ENCODE measurements at places on chromosomes 5 and 9.

DNA sequence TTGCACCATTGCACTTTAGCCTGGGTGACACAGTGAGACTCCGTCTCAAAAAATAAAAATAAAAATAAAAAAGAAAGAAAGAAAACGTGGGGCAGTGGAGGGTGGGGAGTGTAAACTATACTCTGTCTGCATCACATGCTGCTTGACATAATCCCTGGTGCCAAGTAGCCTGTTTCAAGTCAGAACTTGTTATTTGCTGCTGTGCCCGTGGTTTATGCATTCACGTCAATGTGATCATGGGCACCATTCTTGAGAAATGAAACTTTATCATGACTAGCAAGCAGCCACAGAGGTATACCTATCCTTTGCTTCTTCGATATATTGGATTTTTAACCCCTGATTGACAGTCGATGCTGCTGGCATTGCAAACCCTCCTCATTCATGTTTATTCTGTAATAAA lies 4.1 kb upstream of the SMU1 start:
- no peak for DNase-seq

GRCh38 chr5:79255786-79256557 lies 20.0 kb downstream of the JMY start:
- peak; percentile 47 for DNase-seq

DNA sequence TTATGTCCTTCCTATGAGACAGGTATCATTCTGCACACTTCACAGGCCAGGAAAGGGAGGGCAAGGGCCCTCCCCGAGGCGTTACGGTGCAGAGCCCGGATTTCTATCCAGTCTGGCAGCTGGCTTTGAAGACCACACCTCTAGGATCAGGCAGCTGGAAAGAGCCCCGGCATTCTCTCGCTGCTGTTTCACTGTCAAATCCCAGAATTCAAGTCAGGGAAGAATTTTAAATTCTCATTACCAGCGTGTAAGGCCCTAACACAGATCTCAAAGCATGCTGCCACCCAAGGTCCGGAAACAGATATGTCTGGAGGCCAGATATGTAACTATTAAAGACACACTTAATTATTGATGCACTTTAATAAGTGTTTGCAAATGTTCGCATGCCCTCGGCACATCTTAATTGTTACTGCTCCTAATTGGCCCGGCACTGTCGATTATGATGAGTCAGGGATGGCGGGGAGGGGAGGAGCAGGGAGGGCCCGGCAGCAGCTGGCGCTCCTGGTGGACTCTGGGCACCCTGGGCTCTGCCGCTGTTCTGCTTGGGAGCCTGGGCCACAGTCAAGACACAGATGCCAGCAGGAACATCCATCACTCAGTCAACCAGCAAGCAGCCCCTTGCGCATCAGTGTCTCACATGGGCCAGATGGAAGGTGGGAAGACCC lies 76.3 kb upstream of the BARHL1 start:
- no peak for DNase-seq

GRCh38 chr5:42581845-42582244 lies 158.6 kb downstream of the GHR start:
- no peak for DNase-seq

DNA sequence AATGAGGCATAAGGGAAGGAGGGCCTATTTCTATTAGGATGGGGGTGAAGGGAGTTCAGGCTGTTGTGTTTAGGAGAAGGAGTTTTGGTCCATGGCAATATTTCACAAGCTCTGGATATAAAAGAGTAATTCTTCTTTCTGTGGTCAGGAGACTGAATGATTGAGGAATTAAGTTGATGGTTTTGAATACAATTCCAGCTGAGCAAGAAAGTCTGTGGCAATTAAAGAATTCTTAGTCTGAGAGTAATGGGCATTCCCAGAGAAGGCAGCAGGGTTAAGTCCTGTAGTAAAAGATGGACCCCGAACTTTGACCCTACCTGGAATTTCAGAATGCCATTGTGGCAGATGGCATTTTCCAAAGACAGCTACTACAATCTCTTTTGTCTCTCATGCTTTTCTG lies 202.6 kb downstream of the TLE4 start:
- DNase-seq, result no peak

- DNase-seq, result no peak
These were observed 119.7 kb upstream of the NIPBL start for GRCh38 chr5:36756848-36757247.

DNA sequence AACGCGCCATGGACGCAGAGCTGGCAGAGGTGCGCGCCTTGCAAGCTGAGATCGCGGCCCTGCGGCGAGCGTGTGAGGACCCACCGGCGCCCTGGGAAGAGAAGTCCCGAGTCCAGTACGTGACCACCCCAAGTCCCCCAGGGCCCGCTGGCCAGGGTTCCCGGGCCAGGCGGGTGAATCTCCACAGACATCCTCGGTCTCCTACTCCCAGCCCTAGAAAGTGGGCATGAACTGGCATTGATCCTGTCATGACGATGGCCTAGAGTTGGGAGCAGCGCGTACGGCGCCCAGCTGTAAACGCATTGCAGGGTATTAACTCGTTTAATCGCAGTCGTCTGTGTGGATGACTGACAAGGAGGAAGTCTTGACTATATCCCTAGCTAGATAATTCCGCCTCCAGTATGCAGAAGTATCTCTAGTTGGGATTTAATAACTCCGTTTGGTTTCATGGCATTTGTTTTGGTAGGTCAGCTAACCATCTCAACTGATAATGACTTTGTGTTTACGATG lies 293 bp downstream of the CENPP start:
- DNase-seq, result no peak

- peak; percentile 53 for DNase-seq
These were observed 9.6 kb upstream of the BICD2 start for GRCh38 chr9:92774274-92774673.

DNA sequence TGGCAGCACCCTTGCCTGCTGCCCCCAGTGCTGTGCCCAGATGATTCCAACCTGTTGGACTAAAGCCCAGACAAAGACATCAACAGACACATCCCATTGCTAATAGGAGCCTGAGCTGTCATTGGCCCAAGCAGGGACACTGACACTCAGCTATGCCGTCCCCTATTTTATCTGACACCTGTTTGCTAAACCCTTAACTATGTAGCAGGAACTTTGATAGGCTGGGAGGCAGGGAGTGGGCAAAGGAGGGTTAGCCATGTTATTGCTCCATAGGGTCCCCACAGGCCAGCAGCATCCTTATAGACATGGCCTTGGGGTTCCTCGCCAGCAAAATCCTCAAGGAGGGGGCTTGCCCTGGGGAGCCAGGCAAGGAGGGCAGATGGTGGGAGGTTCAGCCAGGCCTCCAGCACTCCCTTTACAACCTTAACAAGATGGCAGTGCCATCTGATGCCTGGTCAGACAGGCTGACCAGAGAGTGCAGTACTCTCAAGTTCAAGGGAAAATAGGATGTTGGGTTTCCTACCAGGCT lies 50.4 kb upstream of the CDKN2AIPNL start:
- no peak for DNase-seq

- no peak for DNase-seq
These were observed 6.6 kb downstream of the FBP1 start for GRCh38 chr9:94632737-94633136.

DNA sequence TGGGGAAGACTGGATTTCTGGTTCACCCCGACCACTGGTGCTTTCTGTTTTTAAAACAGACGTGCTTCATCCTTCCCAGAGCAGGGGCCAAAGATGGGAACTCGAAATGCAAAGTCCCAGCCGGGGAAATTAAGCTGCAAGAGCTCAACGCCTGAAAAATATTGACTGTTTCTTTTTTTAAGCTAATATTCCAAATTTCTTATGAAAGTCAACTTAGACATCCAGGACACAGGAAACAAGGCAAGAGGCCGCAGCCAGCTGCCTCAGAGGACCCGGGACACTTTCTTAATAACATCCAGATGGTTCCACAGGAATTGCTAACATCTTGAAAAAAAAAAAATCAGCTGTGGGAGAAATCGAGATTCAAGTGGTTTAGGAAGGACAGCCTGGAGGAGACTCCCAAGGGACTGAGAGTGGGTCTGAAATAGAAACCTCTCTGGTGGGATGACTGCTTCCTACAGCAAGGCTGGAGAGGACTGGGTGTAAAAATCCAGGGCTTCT lies 144.9 kb downstream of the FGF1 start:
- peak; percentile 66 for DNase-seq
